Panc1 (cell line): ENCODE measurements at places on chromosomes 5 and 9.

GRCh38 chr5:58934629-58935097, 351.8 kb downstream of the RAB3C start:
- no peak for DNase-seq

- DNase-seq = no peak
Measured at GRCh38 chr5:94103514-94104245, 362.3 kb upstream of the POU5F2 start.

- no peak for DNase-seq
Measured at GRCh38 chr9:4055032-4055431, 244.8 kb downstream of the GLIS3 start.

- DNase-seq = no peak
Measured at GRCh38 chr5:124203303-124203702, 543.1 kb downstream of the ZNF608 start.

DNA sequence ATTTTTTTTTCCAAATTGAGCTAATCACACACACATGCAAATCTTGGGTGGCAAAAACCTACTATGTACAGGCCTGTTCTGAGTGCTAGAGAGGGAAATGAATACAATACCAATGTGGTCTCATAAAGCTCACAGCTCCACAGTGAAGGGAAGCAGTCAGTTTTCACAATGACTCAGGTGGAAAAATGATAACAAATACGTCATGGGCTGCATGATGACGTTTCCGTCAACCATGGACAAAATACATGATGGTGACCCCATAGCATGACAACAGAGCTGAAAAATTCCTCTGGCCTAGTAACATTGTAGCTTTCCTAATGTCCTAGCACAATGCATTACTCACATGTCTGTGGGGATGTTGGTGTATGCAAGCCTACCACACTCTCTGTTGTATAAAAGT, 252.5 kb downstream of the TRIM32 start:
- DNase-seq = no peak

GRCh38 chr5:164809821-164810220, 1304.4 kb downstream of the MAT2B start:
- no peak for DNase-seq

- DNase-seq = no peak
Measured at GRCh38 chr9:136605988-136606660, 56.6 kb upstream of the EGFL7 start.

GRCh38 chr5:1268666-1269065, 26.2 kb downstream of the TERT start:
- no peak for DNase-seq

DNA sequence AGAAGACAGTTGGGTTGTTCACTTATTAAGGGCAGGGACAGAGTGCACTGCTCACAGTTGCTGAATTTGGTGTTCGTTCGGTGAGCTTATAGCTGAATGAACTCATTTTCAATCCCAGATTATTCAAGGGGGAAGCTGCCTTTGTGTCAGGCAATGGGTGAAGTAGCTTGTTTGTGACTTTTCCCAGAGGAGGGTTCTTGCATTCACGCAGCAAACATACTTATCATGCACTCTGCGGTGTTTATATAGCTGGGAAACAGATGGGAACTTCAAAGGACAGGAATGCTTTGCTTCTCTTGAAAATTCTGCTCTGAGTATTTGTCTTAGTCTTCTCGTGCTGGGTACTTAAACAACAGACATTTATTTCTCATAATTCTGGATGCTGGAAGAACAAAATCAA, 64.7 kb upstream of the ABCA1 start:
- DNase-seq = no peak

GRCh38 chr9:35557320-35557719, 47.7 kb upstream of the TESK1 start:
- DNase-seq = no peak

GRCh38 chr9:121210536-121210935, 8.9 kb upstream of the RAB14 start:
- DNase-seq = no peak

DNA sequence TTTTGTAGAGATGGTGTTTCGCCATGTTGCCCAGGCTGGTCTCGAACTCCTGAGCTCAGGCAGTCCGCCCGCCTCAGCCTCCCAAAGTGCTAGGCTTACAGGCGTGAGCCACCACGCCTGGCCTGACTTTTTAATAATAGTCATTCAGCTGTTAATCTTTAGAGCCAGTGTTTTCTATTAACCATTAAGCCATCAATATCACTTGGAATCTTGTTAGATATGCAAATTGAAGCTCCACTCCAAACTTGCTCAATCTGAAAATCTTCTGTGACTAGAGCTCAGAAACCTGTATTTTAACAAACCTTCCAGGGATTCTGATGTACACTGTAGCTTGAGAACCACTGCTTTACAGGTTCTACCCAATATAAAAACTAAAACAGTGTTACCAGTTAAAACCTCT, 113.5 kb downstream of the CDC42SE2 start:
- DNase-seq = no peak

GRCh38 chr9:567128-567746, 274.3 kb upstream of the DMRT1 start:
- no peak for DNase-seq

DNA sequence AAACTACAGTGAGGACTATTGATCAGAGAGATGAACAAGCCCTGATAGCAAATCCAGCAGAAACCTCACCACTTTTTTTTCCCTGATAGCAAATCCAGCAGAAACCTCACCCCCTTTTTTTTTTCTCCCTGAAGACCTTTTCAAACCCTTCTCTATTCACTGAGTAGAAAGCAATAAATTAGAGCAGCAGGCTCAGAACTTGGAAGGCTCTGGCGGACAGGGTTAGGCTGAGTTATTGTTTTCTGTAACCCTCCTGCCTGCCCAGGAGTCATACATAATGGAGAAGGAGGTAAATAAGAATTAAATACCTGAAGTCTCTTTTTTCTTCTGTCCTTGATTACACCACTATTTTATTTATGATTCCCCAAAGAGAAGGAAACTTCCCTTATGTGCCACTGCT, 136.3 kb upstream of the SNX2 start:
- no peak for DNase-seq

DNA sequence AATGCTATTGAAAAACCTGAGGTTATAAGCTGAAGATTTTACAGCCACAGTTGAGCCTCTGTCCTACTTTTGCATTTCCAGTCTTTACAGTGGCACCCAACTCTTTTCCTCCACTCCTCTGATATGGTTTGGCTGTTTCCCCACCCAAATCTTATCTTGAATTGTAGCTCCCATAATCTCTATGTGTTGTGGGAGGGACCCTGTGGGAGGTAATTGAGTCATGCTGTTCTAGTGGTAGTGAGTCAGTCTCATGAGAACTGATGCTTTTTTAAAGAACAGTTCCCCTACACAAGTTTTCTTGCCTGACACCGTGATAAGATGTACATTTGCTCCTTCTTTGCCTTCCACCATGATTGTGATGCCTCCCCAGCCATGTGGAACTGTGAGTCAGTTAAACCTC, 646.1 kb upstream of the SEMA6A start:
- no peak for DNase-seq

- DNase-seq = no peak
Measured at GRCh38 chr9:13759551-13759950, 480.1 kb upstream of the MPDZ start.

DNA sequence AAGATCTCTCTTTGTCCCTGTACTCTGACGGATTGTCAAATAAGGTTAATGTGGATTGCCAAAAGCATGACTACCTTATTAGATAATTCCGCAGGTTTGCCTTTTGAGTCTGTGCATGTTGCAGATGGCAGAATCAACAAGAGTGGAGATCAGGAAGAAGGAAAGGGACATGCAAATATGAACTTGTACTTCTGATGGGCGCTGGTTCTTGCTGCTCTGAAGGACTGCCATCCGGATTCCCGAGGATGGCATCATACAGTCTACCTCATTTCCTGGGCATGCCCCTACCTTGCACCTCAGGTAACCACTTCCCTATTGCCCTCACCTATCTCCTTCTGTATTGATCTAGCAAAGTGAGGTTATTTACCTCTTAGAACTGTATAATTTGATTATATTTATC, 504.2 kb downstream of the ACTL7B start:
- no peak for DNase-seq

- no peak for DNase-seq
Measured at GRCh38 chr5:155735388-155735787, 591.6 kb upstream of the SGCD start.

- no peak for DNase-seq
Measured at GRCh38 chr9:2199999-2200796, 185.1 kb downstream of the SMARCA2 start.

GRCh38 chr9:128702949-128703615, 779 bp downstream of the PKN3 start:
- DNase-seq = no peak

DNA sequence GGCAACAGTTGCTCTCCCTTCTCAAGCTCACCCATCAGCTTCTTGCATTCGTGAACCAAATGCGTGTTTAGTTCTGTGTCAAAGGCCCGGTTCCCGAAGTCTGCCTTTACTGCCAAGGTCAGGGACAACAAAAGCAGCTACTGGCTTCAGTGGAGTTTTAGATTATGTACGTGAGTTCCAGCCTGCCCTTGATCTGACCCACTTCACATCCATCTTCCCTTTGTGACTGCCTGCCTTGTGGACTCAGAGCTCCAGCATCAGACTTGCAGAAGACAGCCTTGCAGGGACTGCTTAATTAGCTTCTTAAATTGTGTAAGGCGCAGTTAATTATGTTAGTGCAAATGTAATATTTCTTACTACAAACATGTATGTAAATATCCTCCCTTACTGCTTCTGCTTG, 774.7 kb upstream of the EDIL3 start:
- no peak for DNase-seq

DNA sequence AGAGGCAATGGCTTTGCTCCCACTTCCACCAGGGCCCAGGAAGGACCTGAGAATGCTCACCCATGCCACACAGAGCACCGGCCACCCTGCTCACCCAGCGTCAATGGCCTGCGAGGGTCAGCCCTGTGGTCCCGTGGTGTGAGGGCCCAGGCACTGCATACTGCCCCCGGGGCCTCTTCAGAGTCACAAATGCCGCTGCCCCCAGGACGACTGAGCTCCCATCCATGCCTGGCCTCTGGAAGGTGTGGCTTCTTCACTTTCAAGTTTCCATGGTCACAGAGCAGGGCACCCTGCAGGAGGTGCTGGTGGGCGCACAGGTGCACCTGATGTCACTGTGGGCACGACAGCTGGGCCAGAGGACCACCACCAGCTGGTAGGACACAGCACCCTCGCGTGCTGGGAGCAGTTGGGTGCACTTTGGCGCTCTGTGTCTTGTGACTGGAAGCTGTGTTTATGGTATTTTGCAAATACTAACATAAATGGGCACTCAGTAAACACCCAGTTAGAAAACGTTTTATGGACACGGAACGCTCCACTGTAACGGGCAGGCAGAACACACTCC, 12.5 kb upstream of the ZDHHC11 start:
- DNase-seq = no peak

DNA sequence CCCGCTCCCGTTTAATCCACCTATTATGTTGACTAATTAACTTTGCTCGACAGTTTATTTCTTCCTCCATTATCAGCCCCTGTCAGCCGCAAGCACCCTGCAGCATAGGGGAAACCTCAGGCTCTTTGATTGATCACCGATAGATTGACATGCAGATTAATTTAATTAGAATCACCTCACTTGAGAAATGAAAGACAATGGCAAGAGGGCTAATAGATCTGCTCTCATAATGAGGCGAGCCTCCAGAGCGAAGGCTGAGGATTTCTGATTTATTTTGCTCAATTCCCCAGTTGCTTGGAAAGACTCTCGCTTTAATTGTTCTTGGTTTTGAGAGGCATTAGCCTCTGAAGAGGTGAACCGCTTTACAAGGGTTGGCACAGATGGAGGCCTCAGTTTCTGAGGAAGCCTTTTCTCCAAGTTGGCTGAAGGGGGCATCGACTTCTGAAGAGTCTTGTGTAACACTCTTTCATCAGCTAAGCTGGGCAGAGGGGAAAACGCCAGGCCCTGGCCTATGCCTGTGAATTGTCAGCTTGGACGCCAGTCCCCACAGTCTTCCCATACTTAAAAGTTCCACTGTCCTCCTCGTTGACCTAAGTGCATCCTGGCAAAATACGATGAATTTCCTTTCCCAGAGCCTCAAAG, 275.4 kb downstream of the EBF1 start:
- DNase-seq = no peak
